ENCODE measurements at places on chromosomes 6 and 20. TPM values are rescaled to one million over a fixed set of nuclear protein-coding genes. Genes with fewer than 3 reads are reported as not detected.

GRCh38 chr20:313948-314347 lies 11.4 kb upstream of the SOX12 start:
- DNase-seq: no peak

DNA sequence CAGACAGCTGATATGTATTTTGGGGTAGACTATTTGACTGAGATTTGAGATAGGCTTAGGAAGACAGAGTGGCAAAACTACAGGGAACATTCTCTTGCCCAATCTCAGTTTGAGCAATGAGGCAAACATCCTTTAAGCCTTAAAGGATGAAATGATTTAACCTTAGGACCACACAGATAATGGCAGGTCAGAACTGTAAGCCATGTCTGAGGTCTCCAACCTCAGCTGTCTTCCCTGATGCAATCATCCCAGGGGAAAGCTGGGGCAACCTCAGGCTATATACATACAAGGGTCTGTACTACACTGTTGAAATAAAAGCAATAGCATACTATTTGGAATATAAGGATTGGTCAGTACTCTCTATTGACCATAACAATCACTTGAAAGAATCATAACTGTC lies 83.8 kb upstream of the NUP153 start:
- no peak for DNase-seq

DNA sequence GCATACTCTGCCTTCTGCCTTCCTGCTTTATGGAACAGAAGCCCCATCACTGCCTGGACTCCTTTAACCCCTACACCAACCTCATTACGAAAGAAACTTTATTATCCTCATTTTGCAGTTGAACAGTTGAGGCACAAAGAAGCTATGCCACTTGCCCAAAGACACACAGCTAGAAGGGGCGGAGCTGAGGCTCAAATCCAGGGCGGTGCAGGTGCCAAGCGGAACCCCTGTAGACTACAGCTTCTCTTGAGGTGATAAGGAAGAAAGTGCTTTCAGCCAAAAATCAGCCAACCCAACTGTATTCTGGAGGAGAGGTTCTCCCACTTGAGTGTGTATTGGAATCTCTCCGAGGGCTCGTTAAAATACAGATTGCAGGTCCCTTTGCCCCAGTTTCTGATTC lies 90.5 kb downstream of the PRND start:
- no peak for DNase-seq

Gene MCUR1
- total RNA-seq: 35.7 TPM

Gene TOX2
- 0.46 TPM for total RNA-seq
